ENCODE measurements at places on chromosomes 3 and 15.

GRCh38 chr15:50911621-50912020, 3.1 kb downstream of the AP4E1 start:
- no peak for DNase-seq

DNA sequence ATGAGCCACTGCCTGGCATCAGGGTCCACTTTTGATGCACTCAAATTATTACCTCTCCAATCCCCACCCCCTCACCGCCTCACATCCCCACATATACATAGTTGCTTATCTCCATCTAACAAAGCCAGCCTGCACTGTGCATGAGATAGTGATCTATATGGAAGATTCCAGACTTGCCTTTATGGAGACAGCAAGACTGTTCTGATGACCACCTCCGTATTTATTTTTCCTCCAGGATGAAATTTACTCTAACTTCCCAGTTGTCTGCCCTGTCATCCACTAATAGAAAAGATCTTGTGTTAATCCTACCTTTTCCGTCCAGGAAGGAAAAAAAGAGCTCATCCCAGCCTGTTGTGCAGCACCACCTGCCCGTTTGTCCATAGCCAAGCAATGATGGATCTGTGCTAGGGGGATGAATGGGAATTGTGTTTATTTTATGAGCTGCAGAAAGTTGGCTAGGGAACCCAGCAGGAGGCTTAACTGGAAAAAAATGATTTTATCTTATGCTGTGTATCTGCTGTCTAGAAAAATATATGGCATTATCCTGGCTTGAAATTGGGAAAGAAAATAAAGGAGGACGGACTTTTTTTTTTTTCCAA, 114.5 kb downstream of the CD47 start:
- no peak for DNase-seq

DNA sequence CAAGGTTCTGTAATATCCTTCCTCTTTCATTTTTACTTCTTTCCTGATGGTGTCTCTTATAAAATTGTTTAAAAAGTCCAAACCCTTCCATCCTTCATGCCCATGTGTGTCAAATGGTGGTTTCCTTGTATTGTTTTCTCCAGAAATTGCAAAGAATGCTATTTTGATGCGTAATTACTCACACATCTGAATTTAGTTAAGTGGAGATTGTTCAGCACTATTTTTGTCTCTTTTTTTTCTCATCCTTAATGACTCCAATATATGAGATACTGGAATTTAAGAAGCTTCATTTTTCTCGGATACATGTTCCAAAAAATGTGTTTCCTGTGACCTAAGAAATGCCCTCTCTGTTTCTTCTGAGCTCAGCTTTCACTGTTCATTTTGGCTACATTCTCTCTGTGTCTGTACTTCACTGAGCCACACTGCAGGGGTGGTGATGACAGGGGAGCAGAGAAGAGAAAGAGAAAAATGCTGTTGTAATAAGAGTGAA, 799.8 kb downstream of the DIPK2A start:
- DNase-seq: no peak

DNA sequence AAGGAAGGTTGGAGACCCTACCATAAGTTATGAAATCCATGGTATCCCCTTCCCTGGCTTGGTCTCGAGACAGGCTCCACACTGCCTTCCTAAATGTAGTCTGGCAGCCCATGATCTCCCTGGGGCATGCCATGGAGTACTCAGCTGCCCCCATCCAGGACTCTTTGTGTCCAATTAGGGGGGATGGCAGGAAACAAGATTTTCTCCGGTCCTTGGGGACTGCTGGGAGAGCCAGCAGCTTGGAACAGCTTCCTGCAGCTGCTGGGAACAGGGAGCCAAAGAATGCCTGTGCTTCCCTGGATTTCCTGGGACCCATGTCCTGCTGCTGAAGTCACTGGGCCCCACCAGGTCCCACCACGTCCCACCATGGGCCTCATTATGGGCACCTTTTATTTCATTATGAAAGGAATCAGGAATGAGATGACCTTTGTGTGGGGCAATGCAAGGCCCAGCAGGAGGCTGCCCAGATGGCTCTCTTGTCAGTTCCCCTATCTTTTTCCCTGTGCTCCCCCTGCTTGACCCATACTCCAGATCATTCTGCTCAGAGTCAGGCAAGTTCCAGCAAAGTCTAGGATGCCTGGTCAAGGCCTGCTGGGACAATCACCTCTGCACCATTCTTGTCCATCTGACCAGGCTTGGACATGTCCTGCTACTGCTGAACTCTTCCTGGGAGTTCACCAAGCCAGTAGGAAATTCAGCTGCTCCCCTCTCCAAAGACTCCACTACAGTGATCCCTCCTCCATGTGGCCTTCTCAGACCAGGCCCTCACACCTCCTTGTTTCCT, 15.0 kb upstream of the DAG1 start:
- no peak for DNase-seq

DNA sequence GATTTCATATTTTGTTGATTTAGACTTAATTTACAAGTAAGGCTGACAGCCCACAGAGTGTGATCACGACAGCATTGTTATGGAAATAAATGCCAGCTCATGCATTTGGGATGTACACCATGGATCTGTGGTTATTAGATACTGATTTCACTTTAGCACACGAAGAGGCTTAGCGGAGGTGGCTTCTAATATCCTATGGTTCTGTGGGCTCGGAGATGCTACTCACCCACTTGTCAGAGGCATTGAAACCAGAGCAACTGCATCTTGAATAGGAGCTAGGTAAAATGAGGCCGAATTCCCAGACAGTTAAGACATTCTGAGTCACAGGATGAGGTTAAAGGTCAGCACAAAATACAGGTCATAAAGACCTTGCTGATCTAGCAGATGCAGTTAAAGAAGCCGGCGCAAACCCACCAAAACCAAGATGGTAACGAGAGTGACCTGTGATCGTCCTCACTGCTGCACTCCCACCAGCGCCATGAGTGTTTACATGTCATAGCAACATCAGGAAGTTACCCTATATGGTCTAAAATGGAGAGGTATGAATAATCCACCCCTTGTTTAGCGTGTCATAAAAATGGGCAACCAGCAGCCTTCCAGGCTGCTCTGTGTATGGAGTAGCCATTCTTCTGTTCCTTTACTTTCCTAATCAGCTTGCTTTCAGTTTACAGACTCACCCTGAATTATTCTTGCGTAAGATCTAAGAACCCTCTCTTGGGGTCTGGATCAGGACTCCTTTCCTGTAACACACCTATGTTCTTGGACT, 117.5 kb downstream of the PGPEP1L start:
- DNase-seq: no peak

DNA sequence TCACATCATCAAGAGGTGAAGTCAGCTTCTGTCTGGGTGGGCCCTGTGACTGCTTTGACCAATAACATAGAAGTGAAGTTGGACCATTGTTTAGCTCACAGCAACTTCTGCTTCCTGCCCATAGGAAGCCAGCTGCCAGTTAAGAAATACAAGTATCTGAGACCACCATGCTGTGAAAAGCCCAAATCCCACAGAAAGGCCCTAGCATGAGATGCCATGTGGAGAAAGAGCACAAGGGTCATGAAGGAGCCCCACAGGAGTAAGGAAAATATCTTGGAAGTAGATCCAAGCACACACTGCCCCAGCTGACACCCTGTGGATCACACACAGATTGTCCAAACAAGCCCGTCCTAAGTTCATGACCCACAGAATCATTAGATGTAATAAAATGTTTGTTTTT, 28.5 kb downstream of the RTP4 start:
- DNase-seq: no peak

GRCh38 chr15:67755936-67756335, 69.4 kb upstream of the SKOR1 start:
- no peak for DNase-seq

GRCh38 chr3:62493109-62493801, 119.9 kb upstream of the FEZF2 start:
- no peak for DNase-seq

DNA sequence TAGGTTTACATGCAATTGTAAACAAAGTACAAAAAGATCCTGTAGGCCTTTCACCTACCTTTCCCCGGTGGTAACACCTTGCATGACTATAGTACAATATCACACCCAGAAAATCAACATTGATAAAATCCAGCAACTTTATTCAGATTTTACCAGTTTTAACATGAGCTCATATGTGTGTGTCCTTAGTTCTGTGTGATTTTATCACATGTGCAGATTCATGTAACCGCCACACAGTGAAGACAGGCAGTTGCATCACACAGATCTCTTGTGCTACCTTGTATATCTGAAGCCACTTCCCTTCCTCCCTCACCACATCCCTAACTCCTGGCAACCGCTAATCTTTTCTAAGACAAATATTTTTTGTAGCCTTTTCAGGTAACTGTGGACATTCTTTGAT, 183.5 kb upstream of the C2CD4B start:
- no peak for DNase-seq

- no peak for DNase-seq
These were observed 6.4 kb downstream of the MED12L start for GRCh38 chr3:151091685-151092345.

DNA sequence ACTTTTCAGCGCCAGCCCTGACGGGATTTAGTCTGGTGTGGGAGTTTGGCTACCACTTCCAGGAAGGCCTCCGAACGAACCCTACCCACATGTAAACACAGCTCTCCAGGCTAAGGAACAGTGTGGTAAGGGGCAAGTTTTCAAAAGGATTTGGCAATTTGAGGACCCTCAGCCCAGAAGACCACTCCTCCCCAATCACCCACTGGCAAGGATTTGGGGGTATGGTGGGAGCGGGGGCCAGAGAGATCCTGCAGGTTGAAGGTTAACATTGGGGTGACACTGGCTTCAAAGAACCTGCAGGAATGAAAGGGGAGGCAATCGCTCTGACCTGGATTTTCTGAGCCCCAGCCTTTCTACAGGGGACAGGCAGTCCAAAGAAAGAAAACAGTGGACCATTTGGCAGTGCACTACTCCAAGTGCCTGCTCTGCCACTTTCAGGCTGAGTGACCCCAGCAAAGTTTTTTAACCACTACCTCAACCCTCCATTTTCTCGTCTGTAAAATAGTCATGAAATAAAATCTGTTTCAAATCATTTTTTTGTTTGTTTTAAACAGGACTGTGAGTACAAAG, 34.5 kb downstream of the ZIC4 start:
- DNase-seq: no peak

- DNase-seq: no peak
These were observed 768.1 kb downstream of the GBE1 start for GRCh38 chr3:80993241-80993945.

DNA sequence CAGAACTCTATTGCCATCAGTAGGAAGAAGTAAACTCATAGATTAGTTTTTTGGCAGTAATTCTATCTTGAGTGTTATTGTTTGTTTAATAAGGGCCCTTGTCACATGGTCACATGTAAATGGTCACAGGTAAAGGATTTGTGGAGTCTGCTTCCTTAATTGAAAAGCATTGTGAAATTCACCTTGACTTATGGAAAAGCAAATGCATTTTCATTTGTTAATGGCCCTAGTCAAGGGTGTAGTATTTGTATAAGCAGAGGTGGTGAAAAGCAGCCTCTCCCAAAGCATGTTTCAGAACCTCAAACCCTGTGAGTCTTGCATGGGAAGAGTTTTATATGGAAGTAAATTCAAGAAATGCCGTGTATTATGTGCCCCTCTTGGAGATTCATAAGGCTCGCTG, 197.5 kb upstream of the NR2E3 start:
- DNase-seq: no peak

- DNase-seq: no peak
These were observed 501.3 kb downstream of the NTRK3 start for GRCh38 chr15:87755226-87755625.

GRCh38 chr15:22974745-22975144, 5.4 kb downstream of the CYFIP1 start:
- DNase-seq: no peak

GRCh38 chr3:190429681-190430080, 20.0 kb downstream of the TMEM207 start:
- DNase-seq: no peak

GRCh38 chr3:64104691-64105111, 81.4 kb upstream of the PSMD6 start:
- no peak for DNase-seq

DNA sequence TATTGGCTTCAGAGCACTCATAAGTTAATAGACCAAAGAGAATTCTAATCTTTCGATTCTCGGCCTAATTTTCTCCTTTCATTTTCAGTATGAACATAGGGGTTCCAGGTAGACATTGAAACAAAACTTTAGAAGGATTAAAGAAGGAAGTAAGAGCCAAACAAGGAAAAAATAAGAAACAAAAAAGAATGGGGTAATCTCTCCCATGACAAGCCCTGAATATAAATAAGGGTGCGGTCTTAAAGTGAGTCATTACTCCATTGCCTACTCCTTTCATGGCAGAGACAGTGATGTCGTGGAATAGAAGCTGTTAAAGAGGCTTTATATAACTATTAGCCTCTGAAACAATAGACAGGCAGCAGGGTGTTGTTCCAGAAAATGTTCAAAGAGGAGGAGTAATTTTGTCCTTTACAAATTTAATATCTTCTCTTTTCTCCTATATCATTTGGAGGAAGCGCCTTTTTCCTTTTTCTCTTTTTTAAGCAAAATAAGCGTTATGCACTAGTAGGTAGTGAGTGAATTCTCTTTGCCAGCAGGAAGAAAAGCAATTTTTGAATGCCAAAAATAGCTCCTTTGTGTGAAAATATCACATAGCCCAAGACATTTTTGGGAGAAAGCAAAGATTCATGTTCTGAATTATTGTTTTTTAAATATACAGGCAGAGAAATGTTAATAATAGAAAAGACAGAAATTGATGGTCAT, 607.9 kb upstream of the KCNMB2 start:
- DNase-seq: no peak

DNA sequence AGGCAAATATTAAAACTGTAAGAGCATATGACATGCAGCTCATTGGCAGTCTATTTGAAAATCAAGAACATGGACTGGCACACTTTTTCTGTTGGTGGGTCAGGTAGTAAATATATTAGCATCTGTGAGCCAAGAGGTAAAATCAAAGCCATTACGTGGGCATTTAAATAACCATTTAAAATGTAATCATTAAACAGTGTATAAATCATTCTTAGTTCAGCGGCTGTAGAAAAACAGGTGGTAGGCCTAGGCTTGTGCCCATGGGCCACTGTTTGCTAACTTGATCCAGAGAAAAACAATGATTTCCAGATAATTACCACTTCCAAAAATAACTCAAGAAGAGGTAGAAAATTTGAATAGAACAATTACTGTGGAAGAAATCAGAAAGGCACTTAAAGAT, 105.1 kb downstream of the CHST2 start:
- DNase-seq: no peak

DNA sequence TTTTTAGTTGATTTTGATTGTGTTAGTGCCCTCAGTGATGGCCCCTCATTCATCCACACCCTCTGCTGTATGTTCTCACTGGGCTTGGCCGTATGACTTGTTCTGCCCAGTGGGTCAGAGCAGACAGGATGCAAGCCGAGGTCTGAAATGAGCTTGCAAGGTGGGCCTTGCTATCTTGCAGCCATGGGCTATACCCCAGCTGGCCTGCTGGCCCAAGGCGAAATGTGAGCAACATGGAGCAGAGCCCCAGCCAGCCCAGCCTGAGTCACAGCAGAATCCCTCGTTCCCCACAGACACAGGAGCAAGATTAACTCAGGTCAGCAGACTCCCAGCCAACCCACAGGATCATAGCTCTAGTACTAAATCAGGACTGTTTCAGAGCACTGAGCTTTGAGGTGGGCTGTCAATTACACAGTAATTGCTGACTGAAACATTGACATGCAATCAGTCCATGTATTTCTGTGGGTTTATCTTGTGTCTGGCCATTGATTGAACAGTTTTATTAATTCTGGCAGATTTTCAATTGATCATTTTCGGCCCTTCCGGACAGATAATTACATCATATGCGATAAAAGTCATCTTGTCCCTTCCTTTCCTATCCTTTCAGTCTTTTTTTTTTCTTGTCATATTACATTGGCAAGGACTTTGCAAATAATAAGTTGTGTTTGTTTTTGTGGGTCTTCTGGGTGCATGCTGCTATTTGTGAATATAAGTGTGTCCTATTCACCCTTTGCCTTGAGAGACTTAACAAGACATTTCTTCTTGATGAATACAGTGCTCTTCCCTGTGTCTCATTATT, 27.1 kb downstream of the KLF15 start:
- DNase-seq: no peak

All from stimulated activated CD4-positive, alpha-beta T cell treated with anti-CD3 and anti-CD28 coated beads, Interleukin-1b, Interleukin-23, amount 100 ng/mL, for 48 hours (primary cell).